NCI-H446 treated with DMSO at 0.1 percent for 48 hours (cell line): ENCODE measurements at places on chromosomes 3 and 15.

DNA sequence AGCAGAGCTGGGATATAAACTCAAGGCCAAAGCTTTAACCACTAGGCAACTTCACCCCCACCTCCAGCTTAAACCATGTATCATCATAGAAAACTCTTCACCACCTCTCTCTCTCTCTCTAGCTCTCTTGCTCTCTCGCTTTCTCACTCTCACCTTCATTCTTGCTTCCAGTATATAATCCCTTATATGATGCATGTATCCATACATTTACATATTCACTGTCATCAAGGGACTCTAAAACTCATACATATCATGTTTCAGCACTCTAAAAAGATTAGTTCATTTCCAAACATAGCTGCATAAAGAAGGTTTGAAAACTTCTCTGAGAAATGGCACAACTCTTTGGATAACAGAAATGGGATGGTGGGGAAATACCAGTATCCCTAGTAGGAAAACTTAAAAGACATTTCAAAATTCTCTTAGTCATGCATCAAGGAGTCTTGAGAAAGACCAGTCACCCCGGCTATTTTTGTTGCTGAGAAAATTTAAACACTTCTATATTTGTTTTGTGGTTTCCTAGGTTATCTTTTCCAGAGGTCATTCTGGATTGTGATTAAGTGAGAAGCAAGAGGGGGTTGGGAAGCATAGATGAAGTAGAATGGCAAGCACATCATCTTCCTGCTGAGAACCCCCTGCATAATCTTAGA lies 447.8 kb upstream of the THBS1 start:
- DNase-seq: no peak

DNA sequence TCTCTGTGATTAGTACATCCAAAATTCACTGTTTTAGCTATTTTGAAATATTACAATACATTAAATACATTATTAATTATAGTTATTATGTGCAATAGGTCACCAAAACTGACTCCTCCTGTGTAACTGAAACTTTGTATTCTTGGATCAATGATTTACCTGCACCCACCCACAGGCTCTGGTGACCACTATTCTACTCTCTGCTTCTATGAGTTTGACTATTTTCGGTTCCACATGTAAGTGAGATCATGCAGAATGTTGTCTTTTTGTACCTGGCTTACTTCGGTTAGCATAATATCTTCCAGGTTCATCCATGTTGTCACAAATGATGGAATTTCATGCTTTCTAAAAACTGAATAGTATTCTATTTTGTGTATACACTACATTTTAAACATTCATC lies 43.8 kb downstream of the SLC2A2 start:
- DNase-seq: no peak

DNA sequence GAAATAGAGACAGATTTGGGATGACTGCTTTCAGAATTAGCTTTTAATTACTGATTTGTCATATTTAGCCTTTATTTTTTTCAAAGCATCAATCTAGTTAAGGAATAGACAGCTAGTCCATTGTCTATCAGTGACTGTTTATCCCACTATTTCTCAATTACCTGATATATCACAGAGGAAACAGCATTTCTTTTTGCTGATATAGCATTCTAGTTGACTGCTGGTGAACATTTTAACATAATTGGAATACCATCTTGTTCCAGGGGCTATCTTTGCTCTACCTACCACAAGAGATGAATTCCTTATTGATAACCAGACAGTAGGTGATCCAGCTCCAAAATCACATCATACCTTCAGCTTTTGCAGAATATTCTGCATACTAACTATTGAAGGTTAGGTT lies 982.7 kb downstream of the SQOR start:
- DNase-seq: no peak

DNA sequence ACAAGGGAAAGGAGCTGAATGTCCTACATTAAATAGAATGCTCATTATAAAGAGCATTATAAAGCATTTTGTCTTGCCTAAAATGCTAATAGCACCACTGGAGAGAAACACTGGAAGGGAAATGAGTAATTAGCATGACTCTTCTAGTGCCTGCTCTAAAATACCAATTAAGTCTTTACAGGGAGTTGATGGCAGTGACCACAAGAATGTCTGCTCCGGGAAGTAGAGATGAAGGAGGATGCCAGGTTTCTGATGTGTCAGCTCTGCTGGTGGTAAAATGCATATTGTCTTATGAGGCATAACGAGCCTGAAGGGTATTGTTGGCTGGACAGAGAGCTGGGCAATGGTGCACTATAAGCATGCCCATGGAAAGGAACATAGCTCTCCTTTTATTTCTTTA lies 49.5 kb downstream of the MYLK start:
- DNase-seq: no peak

GRCh38 chr3:58154626-58155449 lies 55.9 kb downstream of the DNASE1L3 start:
- DNase-seq: no peak

DNA sequence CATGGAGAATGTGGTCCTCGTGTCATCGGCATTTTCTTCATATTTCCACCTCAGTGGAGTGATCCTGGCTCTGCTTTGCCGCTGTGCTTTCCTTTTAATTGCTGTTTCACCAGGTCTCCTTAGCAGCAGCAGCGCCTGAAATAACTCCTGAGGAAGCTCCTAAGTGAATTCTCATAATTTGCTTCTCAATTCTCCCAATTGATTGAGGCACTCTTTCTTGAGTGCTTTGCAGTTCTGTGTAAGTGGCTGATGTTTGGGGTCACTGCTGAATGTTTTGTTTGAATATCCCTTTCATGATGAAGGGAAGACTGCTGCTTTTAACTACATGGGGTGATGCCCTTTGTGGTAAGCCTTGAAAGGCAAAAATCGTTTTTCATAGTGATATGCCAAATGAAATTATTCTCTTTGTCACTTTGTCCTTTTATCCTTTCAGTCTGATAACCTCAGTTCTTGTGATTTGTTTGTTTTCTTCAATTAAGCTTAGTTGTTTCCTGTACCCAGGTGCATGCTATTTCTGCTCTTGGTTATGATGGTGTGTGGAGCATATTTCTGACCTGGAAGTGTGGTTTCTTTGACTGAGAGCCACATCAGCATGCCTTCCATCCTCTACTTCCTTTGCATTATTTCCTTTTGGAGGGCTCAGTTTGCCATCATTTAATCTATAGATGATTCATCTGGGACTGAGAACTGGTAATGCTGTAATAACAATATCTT lies 36.7 kb downstream of the HMG20A start:
- DNase-seq: no peak

DNA sequence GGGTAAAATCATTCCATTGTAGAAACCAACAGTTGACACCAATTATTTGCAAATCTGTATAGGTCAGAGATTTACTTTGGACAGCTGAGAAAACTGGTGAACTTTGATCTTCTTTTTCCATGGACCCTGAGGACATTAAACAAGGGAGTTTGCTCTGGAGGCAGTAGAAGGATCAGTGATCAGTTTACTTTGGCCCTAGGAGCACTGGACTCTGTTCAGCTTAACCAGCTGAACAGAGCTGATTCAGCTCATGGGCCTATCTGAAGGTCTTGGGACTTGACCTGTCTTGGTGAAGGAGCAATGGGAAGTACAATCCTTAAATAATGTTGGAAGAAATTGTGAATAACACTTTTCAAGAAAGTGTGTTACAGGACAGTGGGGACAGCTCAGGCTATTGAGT lies 15.2 kb upstream of the TF start:
- DNase-seq: no peak

DNA sequence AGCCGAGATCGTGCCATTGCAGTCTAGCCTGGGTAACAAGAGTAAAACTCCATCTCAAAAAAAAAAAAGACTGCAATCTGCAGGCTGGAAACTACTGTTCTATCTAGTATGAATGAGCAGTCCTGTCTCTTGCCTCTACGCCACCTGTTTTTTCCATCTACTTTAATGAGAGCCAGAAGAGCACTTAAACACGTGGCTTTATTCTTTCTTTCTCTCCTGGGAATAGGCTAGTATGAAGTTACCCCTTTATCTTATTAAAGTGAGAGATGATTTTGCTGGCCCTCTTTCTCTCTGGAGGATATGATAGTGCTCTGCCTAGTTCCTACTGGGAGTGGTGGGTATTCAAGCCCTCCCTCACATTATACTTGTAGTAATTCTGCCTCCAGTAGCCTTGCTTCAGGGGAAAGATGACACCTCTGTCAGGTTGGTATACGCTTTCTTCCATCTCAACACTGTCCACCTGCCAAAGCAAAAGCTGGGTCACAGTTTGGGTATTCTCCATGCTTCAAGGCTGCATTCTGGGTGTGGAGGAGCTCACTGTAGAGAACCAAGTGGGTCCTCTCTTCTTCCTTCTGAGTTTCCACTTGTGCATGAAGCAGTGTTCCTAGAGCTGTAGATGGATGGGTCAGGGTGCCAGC lies 17.8 kb downstream of the MAPKBP1 start:
- DNase-seq: no peak

- no peak for DNase-seq
Measured at GRCh38 chr15:55649058-55649423, 60.9 kb upstream of the PYGO1 start.

DNA sequence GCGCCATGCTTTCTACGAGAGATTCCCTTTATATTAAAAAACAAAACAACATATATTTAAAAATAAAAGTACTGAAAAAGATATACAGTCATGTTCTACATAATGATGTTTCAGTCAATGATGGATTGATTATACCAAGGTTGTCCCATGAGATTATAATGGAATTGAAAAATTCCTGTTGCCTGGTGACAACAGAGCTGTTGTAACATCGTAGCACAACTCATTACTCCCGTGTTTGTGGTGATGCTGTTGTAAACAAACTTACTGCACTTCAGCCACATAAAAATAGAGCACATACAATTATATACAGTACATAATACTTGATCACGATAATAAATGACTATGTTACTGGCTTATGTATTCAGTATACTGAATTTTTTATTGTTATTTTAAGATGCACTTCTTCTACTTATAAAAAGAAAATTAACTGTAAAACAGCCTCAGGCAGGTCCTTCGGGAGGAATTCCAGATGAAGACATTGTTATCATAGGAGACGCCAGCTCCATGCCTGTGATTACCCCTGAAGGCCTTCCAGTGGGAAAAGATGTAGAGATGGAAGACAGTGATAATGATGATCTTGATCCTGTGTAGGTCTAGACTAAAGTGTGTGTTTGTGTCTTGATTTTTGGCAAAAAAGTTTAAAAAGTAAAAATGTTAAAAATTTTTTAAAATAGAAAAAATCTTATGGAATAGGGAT lies 11.7 kb downstream of the CCR1 start:
- DNase-seq: no peak

GRCh38 chr15:100100926-100101325 lies 240.8 kb downstream of the ADAMTS17 start:
- DNase-seq: no peak

GRCh38 chr15:84681831-84682230 lies 23.8 kb upstream of the NMB start:
- no peak for DNase-seq
